T-helper 9 cell (primary cell): ENCODE measurements at places on chromosomes 2 and 18.

- DNase-seq = no peak
These were observed 286.5 kb upstream of the SYT4 start for GRCh38 chr18:43563780-43564179.

GRCh38 chr18:78892177-78892576 lies 87.4 kb upstream of the SALL3 start:
- no peak for DNase-seq

DNA sequence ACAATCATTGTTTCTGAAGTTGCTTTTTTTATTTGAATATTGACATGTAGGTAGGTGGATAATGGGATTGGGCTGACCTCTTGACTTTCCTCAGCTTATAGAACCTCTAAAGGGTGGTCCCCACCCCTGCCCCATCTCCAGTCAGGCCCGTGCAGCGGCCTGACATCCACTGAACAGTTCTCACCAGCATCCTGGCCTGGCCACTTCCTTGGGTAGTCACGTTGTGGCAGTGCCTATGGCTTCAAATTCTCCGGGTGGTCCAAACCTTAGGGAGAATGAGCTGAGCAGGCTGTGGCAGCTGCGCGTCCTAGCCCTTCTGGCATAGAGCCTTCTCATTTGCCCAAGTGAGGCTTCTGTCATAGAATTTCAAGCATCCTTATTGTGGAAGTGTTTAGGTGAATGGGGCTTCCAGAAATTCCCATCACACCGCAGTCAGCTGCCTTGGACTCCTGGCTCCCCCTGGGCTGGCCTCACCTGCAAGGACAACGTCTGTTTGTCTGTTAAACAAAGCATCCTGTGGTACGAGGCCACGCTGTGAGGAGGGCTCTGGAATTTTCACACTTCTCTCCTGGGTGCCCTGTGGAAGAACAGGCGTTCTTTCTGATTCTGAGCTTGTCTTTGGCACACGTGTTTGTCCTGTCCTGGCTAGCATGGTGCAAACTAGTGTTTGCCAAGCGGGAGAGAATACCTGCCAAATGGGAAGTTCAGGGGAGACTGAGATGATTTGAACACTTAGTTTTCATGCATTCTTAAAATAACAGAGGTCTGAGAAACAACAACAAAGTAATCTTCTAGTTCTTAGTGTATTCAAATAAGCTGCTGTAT lies 31.8 kb upstream of the OTOS start:
- DNase-seq = no peak

- DNase-seq = no peak
These were observed 246.7 kb downstream of the BABAM2 start for GRCh38 chr2:28137221-28137620.

- no peak for DNase-seq
These were observed 718.8 kb upstream of the PKDCC start for GRCh38 chr2:41329040-41329439.

- DNase-seq = no peak
These were observed 14.8 kb downstream of the EVA1A start for GRCh38 chr2:75545922-75546321.

DNA sequence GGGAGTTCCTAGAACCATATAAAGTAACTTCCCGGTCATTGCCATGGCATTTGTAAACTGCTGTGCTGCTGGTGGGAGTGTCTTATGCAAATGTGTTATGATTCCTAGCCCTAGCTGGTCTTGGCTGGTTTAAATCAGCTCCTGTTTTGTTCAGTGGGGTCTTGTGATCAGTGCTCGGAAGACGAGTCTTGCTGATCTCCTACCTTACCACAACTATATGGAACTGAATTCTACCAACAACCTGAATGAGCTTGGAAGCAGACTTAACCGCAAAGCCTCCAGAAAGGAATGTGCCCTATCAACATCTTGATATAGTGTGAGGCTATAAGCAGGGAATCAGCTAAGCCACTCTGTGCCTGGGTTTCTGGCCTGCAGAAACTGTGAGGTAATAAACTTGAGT lies 33.5 kb downstream of the POLE4 start:
- DNase-seq = no peak

DNA sequence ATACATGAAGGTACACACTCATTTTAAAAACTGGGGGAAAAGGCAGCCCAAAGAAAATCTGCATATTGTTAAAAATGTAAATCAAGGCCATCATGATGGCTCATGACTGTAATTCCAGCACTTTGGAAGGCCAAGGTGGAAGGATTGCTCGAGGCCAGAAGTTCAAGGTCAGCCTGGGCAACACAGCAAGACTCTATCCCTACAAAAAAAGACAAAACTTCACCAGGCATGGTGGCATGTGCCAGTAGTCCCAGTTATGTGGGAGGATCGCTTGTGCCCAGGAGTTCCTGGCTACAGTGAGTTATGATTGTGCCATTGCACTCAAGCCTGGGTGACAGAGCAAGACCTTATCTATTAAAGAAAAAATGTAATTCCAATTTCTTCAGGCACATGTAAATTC lies 34.6 kb upstream of the TMEM247 start:
- DNase-seq = no peak

GRCh38 chr18:23487738-23488570 lies 15.4 kb upstream of the RMC1 start:
- DNase-seq = no peak

DNA sequence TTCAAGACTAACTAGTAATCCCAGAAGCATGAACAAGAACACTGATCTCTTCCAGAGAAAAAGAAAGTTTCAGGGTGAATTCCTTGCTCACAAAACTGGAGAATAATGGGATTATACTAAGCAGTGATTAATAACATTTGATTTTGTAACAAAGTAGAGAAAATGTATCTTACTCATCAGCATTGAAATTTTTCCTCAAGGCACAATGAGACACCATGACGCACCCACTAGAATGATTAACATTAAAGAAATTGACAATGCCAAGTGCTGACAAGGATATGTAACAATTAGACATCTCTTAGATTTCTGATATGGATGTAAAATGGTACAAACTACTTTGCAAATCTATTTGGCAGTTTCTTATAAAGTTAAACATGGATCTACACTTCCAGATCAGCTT lies 101.1 kb upstream of the EPHA4 start:
- DNase-seq = no peak

GRCh38 chr2:150060341-150060740 lies 427.1 kb downstream of the RND3 start:
- DNase-seq = no peak

DNA sequence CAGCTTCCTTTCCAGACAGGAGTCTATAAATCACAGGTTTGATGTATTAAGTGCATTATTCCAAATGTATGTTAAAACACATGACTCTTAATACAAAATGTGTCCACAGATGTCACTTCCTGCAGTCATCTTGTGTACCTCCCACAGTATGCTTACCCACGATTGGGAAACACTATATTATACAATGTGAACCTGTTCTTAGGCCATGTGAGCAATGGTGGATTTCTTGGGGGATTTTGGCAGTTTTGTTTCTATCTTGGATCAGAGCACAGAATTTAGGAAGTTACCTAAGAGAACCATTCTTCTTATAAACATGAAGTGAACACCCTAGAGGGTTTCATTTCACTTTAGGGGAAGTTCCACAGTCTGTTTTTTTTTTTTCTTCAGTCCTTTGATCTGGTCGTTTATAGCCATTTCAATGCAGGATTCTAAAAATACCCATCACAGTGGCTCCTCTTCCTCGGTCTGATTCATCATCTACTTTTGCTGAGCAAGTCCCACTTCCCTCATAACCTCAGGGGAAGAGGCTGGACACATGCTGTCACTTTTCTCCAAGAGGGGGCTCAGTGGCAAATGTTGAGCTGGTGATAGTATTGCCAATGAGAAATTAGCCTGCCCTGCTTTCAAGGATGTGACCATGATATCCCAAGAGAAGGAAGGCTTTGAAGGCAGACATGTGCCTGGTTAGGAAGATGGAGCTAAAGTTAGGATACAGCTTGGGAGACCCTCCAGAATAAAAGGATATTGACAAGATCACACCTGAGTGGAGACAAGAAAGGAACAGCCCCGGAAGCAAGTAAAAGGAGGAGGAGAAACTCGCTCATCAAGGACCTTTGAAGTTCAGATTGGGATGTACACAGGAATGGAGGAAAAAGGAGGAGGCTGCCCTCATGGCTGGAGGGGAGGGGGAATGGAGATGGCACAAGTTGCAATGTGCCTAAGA lies 22.6 kb downstream of the PLEK start:
- no peak for DNase-seq

GRCh38 chr18:12287684-12288402 lies 20.2 kb upstream of the TUBB6 start:
- DNase-seq = no peak

- DNase-seq = no peak
These were observed 15.8 kb downstream of the PMAIP1 start for GRCh38 chr18:59915606-59916005.

DNA sequence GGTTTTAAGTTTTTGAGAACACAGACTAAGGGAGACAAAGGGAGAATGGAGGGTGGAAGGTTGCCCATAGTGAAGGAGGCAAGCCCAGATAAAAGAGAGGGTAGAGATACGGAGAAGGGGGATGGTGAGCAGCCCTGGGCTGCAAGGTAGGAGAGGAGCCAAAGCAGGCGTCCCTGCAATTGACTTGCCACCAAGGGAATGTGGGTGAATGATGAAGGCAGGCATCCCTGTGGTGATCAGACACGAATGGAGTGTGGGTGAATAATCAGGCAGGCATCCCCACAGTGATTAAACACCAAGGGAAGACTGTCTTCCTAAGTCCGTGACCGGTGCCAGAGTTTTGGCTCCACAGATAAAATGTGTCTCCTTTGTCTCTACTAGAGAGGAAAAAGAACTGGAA lies 16.5 kb upstream of the ALPK2 start:
- DNase-seq = no peak

DNA sequence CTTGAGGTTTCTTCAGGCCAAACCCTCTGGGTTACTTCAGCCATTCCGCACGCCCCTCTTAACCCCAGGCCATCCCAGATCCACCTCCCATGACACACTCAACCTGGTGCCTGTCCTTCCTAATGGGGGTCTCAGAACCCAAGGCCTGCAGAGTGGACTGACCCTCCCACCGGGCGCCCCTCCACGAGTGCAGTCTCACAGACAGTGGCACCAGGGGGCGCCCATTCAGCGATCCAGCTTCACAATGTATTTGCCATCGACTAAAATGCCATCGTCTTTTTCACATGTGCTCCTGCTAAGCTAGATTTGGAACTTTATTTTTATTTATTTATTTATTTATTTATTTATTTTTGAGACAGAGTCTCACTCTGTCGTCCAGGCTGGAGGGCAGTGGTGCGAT lies 38.5 kb downstream of the INPP5D start:
- DNase-seq = no peak

DNA sequence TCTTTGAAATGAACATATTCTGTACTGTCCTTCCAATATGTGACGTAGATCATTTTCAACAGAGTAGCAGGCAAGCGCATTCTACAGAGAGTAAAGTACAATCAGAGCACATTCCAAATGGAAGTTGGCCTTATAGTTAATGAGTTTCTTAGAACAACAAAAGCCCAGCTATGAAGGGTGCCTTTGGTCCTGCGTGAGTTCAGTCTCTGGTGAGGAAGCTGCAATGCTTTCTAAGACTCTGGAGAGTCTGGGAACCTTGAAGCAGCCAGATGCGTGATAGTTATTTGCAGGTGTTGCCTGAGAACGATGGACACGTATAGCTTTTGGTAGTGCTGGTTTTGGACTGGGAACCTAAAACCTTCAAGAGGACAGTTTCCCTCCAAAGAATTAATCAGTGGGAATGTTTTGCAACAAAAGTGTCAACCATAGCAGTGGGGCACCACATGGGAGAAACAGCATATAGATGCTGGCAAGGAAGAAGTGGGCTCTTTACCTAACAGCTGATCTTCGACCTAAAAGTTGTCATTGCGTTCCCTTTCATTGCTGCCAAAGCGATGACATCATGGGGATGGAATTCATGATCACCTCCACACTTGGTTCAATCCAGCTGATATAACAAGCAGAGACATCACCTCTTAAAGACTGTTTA lies 9.3 kb upstream of the SNORC start:
- DNase-seq = no peak

GRCh38 chr2:200533754-200534153 lies 7.7 kb downstream of the SGO2 start:
- no peak for DNase-seq

DNA sequence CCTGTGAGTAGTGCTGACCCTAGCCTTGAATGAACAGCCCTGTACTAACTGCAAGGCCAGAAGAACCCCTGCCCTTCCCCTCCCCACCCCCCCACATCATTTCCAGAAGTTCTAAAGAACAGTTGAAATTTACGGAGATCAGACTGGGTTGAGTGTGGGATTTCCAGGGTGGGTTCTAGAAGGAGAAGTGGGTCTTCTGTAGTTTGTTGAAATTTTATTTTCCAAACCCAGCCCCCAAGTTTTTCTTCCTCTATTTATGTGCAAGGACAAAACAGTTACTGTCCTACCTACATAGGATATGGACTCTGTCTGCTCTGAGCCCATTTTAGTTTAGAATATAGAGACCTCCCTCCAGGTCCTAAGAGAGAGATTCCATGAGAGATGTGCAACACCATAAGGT lies 26.3 kb upstream of the CASP10 start:
- no peak for DNase-seq

DNA sequence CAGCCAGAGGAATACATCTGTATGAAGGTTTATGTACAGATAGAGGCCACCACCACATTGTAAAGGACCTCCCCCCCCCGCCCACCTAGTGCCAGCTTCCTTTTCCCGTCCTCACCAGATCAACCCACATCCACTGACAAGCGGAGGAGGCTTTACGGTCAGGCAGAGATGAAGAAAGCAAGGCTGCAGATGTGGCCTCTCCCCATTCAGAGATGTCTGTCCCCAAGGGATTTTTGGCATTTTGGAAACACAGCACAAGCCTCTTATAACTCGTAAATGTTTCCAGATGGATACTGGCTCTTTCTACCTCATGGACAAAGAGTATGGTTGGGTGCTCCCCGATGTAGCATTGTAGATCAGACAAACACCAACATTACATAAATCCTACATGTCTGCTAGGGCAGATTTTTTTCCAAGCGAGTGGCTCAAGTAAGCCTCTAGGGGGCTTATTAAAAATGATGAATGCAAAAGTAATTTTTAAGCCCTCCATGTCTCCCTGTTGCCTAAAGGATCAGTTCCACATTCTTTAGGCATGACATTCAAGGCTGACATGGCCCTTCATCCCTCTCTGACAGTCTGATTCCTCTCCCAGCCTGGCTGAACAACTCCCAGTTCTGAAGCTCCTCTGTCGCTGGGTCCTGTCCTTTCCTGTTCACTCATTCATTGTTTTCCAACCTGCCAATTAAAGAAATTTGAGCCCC lies 11.7 kb downstream of the VIT start:
- DNase-seq = no peak

GRCh38 chr2:68812251-68812650 lies 58.9 kb downstream of the BMP10 start:
- DNase-seq = no peak

DNA sequence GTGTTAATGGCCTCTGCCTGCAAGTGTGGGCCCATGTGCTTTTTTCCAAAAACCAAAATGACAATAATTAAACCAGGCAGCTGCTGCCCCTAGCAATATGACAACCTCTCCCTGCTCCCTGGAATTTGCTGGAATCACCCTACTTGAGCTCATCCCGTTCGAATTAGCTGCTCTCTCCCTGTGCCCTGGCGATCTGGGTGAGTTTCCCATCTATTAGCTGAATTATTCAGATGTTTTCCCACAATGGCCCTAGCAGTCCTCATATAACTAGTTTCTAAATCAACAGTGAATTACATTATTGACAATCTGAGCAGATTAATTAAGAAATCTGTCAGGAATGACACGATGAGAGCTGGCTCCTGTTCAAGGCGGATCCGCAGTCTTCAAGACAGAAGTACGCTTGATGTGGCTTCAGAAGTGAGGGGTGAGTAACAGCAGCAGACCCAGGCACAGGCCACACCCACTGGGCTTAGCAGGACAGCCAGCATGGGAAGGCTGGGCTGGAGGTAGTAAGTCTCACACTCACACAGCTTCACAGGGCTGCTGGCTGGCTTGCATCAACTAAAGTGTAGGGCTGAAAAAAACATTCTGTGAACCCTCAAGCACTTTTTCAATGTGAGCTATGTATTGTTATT lies 366.2 kb upstream of the ID2 start:
- no peak for DNase-seq
